ENCODE measurements at places on chromosomes 13 and 19.
A peak's percentile ranks its signal among the peaks of the same experiment; 100 is the strongest.

GRCh38 chr19:588093-588740, 1.5 kb upstream of the HCN2 start:
- peak; percentile 57 for DNase-seq

GRCh38 chr13:91184244-91184926, 163.1 kb upstream of the MIR17HG start:
- DNase-seq = no peak

GRCh38 chr13:27919659-27919933, 204 bp upstream of the PDX1 start:
- DNase-seq = no peak

- DNase-seq = no peak
Observed at GRCh38 chr13:72458701-72459100, 268.7 kb downstream of the MZT1 start.

DNA sequence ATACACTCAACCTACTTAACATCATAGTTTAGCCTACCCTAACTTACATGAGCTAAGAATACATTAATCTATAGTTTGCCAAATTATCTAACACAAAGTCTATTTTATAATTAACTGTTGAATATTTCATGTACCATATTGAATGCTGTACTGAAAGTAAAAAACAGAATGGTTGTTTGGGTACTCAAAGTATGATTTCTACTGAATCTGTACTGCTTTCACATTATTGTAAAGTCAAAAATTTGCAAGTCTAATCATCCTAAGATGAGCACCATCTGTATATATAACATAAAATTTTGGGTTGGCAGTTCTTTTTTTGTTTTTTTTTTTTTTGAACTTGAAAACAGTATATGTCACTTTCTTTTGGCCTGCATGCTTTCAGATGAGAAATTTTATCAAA, 1212.6 kb downstream of the SLITRK5 start:
- no peak for DNase-seq

- no peak for DNase-seq
Observed at GRCh38 chr19:9037400-9038062, 27.3 kb upstream of the MUC16 start.

Data from CD4-positive, alpha-beta T cell treated with Interleukin-6 at 100 ng/mL for 8 hours (primary cell).